ENCODE measurements at places on chromosomes 2 and 18.

GRCh38 chr2:63875559-63876245, 34.0 kb downstream of the UGP2 start:
- DNase-seq = no peak

DNA sequence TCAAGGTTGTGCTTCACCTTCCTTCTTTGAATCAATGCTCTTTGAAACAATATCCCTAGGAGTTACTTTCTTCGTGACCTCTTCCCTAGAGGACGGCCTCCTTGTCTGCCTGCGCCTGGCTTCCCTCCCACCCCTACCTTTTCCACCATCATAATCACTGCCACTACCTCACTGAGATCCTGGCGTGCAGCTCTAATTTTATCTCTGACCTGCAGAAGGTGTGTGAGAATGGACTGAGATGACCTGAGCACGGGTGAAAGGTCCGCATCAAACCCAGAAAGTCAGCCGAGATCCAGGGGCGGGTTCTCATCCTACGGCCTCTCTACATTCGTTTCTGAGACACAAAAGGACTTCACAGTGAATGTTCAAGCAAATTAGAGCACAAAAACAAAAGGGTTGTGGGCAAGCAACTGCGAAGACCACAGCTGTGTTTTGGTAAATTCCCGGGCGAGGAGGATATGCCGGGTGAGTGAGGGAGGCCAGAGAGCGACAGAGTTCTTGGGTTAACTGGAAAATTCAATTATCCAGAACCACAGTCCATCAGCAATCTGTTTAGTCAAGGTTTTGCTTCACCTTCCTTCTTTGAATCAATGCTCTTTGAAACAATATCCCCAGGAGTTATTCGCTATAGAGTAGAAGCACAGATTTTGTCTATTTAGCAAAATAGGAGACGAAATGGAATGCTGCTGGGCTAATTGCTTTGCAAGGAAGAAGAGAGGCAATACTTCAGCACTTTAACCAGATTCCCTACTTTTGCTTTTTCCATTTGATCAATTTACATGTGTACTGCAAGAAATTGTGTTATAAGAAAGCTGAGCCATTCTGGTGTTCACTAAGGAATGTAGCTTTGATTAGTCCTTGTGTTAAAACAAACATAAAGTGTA, 212.6 kb downstream of the ACKR3 start:
- no peak for DNase-seq

- DNase-seq = no peak
Observed at GRCh38 chr2:208066016-208066415, 40.7 kb upstream of the PLEKHM3 start.

DNA sequence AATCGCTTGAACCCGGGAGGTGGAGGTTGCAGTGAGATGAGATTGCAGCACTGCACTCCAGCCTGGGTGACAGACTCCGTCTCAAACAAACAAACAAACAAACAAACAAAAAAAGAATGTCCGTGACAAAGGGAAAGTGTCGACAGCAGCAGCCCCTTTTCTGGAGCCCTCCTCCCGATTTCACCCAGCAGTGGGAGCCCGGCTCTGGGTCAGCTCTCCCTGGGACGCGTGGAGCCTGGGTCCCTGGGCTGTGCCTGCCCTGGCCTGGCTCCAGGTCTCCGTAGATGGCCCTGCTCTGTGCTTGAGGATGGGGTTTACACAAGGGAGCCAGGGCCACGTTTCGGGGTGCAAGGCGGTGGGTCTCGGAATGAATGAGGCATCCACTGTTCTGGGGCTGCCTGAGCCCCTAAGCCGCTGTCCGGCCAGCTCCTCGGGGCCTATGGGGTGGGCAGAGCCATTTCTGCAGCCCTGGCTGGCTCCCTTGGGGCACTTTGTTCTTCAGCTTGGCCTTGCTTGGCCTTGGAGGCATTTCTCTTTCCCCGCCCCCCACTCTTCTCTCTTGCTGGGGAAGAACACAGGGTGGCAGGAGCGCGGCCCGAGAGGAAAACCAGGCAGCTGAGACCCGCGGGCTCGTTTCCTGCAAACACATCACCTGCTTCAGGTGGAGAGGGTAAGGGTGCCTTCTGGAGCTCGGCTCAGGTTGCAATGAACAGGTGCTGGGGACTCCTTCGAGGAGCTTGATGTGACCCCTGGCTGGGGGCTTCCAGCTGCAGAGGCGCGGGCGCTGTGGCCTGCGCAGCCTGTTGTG, 29.1 kb downstream of the RTP5 start:
- DNase-seq = no peak

- no peak for DNase-seq
Observed at GRCh38 chr2:171365232-171365631, 68.6 kb downstream of the METTL8 start.

- DNase-seq = no peak
Observed at GRCh38 chr2:72457801-72458516, 310.3 kb upstream of the CYP26B1 start.

- DNase-seq = no peak
Observed at GRCh38 chr2:118216224-118216623, 128.0 kb downstream of the INSIG2 start.

DNA sequence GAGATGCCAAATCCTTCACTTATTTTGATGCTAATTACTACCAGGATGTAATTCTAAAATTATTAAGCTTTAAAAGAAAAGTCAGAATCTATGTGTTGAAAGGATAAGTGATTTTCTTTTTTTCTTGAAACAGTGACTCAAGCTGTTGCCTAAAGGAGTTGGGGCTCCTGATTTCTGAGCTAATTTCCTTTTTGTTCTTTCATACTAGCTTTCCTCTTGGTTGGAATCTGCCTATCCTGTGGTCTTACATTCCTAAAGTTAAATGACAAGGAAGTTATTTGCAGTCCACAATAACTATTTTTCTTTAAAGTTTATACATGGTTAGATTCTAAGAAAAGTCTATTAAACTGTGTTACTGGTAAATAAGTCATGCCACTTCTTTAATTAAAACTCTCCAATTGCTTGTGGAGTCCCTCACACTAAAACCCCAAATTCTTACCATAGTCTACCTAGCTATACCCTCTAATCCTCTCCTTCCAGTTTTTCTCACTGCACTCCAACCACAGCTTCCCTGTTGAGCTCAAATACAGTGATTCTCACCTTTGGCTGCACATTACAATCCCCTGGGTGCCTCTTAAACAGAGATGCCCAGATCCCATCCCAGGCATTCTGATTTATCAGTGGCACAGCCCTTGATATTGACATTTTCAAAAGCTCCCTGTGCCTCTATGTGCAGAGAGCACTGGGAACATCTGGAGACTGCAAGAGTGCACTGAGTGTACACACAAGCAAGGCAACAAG, 63.3 kb upstream of the EFEMP1 start:
- DNase-seq = no peak
